ENCODE measurements at places on chromosomes 16 and 17. TPM values are rescaled to one million over a fixed set of nuclear protein-coding genes. Genes with fewer than 3 reads are reported as not detected.

TP53TG3C gene
- not detected for total RNA-seq

GRCh38 chr17:55708175-55708974 is 14.3 kb downstream of the TMEM100 start:
- DNase-seq, result no peak

- DNase-seq, result no peak
These were observed 26.8 kb downstream of the VMP1 start for GRCh38 chr17:59734226-59734625.

BICDL2 gene
- total RNA-seq, result 2.0 TPM

DNA sequence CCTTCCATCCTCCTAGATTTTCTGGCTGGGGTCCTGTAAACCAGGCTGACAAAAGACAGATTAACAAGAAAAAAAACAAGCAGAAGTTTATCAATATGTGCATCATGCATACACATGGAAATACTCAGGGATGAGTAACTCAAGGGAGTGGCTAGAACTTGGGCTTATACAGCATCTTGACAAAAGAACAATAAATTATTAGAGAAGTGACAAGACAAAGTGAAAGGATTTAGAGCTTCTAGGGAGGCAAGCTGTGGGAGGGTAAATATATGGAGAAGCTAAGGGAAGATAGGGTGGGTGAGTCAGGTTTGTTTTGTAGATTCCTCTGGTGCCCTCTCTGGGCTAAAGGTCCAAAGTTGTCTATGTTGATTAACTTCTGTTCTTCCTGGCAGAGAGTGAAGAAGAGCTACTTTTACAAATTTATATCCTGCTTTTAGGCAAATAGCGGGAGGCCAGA is 48.0 kb upstream of the NDRG4 start:
- DNase-seq, result no peak

DNA sequence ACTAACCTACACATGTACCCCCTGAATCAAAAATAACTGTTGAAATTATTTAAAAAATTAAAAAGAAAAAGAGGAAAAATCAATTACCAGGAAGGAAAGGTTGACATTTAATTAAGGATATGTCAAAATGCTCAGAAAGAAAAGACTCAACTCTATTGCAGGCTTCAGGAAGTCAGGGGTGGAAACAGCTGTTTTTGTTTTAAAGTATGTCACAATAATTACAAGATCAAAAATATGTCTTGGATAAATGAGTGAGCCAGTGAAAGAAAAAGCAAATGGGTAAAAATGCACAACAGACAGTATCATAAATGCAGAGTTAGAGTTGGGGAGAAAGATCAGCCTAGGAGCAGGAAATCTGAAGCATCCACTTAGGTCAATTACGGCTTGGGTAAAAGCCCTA is 146.0 kb downstream of the CDH11 start:
- DNase-seq, result no peak

CDRT15 gene
- total RNA-seq, result not detected

GRCh38 chr16:84661418-84662060 is 13.2 kb downstream of the KLHL36 start:
- DNase-seq, result no peak

DNA sequence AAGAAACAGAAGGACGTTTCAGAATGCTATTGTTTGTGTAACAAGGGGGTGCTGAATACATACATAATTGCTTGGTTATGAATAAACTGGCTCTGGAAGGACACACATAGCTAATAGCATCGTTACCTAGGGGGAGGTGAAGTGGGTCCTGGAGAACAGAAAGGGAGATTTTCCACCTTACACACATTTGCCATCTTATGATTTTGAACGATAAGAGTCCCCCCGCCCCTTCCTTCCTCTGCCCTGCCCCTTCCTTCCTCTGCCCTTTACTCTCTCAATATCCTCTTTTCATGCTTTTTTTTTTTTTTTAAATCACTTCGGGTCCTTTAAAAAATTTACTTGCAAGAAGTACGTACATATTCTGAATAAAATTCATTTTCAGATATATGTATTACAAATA is 902 bp upstream of the DHRS7B start:
- no peak for DNase-seq
